ENCODE measurements at places on chromosomes 2 and 18.

- ATAC-seq, result no peak
These were observed 44.5 kb downstream of the ANO7 start for GRCh38 chr2:241232736-241233575.

DNA sequence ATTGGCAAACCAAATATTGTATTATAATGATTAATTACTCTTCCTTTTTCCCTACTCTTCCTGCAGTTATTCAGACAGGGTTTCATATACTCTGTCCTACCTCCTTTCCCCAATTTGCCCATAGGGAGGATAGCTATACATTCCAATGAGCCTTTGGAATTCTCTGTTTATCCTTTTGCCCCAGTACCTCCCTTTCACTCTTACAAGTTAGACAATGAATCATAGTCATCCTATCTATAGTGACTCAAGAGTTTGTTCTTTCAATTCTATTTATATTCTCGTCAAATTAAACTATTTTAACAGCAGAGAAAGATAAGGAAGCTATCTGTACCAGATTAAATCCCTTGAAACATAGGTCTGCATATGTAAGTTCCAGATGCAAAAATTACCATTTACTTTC is 437.5 kb downstream of the NR4A2 start:
- no peak for ATAC-seq

GRCh38 chr2:85255813-85256594 is 71.8 kb downstream of the TGOLN2 start:
- ATAC-seq, result no peak

GRCh38 chr2:235265348-235265965 is 228.4 kb upstream of the AGAP1 start:
- no peak for ATAC-seq

- ATAC-seq, result no peak
These were observed 5.5 kb downstream of the SETBP1 start for GRCh38 chr18:44686156-44686555.

Data from activated CD4-positive, CD25-positive, alpha-beta regulatory T cell treated with anti-CD3 and anti-CD28 coated beads, Interleukin-2, amount 50 U/mL, for 24 hours (primary cell).